Kidney glomerular epithelial cell (primary cell): ENCODE measurements at places on chromosomes 2 and 18.

GRCh38 chr2:198890490-198890889, 567.2 kb downstream of the SATB2 start:
- DNase-seq = no peak

DNA sequence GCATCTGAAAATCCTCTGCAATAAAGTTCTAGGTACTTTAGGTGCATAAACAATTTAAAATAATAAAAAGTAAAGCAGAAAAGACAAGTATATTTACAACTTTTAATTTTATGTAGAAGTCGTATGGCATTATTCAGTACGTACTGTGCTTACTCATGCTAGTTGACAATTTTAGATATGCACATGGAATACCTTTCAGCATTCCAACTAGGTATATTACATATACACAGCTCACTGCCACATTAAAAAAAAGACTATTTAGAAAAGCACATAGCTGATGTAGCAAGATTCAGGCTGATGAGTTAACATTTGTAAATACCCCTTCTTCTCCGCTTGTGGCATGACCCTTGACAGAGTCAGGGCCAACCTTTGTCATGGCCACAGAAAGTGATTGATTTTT, 171.2 kb downstream of the FBXO15 start:
- DNase-seq = no peak

DNA sequence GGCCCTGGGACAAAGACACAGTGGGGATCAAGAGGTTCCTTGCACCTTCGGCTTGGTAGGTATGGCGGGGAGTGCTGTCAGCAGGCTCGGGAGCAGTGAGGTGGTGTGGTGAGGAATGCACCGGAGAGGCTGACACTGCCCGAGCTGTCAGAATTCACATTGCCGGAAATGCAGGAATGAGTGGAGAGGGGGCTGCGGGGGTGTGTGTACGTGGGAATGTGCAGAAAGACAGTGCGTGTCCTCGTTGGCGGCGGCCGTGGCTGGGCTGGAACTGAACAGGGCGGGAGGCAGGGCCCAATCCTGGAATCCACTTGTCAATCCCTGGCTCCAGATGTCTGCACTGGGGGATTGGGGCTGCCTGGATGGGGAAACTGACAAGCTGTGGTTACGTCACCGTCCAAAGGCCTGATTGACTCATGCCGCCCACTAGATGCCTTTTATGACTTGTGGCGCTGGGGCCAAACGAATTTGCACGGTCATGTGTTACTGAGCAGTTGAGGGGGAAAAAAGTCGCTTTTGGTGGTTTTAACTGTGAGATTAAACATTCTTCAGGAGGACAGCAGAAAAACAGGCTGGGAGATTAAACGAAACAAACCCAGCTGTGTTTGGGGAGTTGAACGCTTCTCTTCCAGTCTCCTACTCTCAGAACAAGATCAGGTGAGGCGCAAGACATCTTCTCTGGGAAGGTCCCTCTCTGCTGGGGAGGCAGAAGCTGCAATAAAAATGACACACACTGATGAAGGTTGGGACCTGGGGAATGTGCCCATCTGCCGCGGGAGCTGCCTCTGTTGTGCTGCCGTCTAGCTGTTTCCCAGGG, 189.4 kb upstream of the GLI2 start:
- peak; percentile 98 for DNase-seq

GRCh38 chr2:112582314-112582746, 2.1 kb upstream of the CHCHD5 start:
- DNase-seq = peak; percentile 73

GRCh38 chr2:79437433-79438267, 75.2 kb upstream of the CTNNA2 start:
- DNase-seq = no peak

- no peak for DNase-seq
Measured at GRCh38 chr2:100104718-100105677, 37.4 kb downstream of the AFF3 start.

- DNase-seq = no peak
Measured at GRCh38 chr2:187421519-187421918, 26.5 kb downstream of the CALCRL start.

- peak; percentile 18 for DNase-seq
Measured at GRCh38 chr2:8693157-8693821, 11.4 kb downstream of the ID2 start.

- no peak for DNase-seq
Measured at GRCh38 chr18:61894751-61895524, 2.1 kb upstream of the RNF152 start.

DNA sequence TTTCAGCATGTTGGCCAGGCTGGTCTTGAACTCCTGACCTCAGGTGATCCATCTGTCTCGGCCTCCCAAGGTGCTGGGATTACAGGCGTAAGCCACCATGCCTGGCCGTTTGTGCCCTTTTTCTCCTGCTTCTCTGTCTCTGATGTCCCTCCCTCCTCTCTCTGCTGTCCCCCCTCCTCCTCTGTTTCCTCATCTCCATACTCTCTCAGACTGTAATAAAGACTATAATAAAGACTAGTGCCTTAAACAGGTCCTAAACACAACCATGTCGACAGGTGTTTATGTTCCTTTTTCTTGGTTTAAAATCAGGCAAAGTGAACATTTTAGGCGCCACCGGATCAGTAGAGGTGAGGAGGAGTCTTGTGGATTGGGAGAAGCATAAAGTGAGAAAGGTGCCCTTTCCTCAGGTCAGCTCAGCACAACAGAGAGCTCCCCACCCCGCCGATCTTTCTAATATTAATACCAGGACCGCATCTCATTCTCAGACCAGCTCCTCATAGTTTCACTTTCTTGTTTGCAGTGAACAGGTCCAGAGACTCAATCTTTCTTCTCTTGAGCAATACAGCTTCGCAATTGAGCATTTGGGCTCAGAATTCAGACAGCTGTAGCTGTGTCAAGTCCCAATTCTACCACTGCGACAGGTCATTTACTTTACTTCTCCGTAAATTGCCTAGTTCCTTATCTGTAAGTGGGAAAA, 23.7 kb downstream of the TIMM21 start:
- DNase-seq = no peak

DNA sequence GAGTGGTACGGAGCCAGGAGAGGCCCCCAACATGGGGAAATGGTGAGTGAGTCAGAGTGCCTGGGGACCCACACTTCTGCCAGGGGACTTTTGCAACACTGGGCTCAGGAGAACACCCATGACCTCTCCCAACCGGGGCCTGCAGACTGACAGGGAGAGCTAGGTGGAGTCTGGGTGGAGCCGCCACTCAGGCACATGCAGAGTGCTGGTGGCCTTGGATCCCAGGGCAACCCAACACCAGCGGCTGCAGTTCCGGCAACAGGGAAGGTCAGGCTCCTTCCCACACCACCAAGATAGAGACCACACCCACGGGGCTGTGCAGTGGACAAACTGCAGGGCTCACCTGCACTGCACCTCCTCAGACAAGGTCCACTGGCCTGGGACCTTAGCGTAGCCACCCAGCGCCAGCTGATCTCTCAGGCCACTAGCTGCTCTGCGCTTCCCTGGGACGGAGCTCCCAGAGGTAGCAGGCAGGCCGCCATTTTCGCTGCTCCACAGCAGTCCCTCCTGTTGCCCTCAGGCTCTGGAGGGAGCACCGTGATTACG, 99.0 kb downstream of the EFEMP1 start:
- DNase-seq = no peak

- no peak for DNase-seq
Measured at GRCh38 chr2:181766129-181766528, 85.8 kb upstream of the NEUROD1 start.

DNA sequence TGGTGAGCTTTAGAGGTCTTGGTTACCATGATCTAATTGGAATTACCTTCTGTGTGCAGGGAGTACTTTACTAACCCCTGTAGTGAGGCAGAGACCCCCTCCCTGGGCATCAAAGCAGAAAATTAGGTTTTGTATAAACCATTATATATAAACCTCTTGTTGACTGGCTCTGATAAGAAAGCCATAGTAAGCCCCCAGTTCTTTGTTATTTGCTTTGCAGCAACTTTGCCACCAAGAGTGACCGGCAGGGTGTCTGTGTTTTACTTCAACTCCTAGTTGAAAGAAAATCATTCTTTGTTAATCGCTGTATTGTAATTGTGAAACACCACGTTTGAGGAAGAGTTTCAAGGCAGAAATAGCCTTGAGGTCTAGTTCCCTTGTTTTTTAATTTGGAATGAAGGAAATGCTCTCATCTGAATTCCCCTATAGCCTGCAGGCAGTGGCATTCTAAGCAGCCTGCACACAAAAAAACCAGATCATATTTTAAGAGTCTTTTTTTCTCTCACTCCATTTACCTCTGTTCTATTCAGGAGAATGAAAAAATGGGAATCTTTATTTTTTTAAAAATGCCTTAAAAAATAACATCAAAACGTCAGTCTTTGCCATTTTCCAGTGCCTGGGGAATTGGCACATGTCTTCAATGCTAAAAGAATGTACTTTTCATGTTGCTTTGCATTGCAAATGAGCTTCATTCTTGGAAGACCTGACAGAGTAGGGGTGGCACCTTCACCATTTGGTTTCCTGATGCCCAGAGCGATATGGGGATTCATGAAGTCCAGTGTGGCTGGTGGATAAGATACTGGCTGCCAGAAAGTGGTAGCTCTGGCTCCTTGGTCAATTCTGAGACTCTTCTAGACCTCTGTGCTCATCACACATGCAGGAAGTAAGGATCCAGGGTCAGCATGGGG, 338.1 kb downstream of the SLC4A3 start:
- DNase-seq = no peak

DNA sequence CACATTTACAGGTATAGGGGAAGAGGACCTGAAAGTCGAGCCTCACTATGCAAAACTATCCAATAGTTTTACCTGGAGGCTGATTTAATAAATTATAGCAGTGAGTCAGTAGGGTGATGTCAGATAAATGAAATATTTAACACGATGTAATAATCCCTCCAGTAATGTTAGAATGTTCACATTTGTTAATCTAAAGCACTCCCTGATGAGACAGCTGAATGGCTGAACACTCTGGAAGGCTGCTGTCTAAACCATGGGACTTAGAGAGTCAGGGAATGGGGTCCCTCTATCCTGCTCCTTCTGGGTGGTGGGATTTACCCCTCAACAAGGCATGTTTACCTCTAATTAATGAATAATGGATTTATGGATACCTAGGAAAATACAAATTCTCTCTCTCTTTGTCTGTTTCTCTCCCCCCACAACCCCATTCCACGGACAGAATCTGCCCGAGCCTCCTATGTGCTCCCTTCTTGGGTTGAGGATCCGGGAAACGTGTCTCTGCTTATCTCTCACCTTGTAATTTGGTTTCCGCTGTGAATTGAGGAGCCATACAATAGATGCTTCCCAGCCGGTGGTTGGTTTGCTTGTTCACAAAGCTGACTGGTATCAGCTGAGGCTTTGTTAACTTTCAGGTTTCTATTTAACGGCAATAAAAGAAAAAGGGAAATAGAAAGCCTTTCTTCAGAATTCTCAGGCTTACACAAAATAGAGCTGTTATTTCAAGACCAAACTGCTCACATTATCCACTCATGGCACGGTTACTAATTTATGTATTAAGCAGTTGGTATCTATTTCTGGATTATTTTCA, 25.9 kb downstream of the LRRC30 start:
- DNase-seq = no peak

DNA sequence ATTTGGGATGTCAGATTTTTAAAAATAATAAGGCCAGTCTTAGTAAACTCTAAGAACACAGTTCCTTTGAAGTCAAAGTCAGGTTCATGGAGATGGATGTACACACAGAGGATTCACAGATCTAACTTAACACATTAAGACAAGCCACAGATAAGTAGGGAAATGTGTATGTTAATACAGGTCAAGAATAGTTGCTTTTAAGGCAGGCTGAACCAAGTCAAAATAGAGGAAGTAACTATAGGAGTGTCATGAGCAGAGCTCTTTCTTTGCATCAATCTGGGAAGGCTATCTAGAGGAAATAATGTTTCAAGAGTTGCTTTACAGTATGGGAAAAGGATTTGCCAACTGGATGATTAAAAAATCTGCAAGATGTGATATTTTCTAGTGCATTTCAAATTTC, 128.0 kb upstream of the FBXO11 start:
- DNase-seq = no peak

GRCh38 chr2:102061962-102062795, 70.4 kb downstream of the IL1R2 start:
- DNase-seq = peak; percentile 46

DNA sequence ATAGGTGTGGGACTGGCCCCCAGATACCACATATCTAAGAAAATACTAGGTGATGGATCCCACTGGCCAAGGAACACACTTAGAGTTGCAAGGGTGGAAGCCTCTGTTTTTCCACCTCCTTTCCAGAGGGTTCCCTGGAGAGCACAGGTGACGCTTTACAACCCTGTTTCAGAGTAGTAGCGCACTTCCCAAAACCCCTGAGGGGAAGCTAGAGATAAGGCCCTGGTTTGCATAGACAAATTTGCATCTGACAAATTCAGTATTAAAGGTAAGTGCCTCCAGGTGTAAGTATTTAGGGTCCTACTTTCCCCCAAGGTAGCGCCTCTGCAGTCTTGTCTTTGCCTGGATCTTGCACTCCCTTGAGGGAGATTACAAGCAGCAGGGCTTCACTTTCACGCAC, 474 bp upstream of the CERKL start:
- no peak for DNase-seq

DNA sequence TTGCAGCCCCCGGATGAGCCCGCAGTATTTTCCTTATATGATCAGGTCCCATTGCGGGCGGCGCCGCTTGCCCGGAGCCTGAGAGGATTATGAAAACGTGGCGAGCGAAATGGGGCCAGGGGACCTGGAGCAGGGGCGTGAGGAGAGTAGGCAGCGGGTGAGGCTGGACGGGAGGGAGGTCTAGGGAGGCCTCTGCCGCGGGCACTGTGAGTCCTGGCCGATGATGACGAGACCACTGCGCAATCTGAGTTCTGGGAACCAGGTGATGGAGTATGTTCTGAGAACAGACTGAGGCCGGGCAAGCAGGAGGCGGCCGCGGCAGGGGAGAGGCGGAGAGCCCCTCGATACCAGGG, 790 bp upstream of the ACAA2 start:
- DNase-seq = peak; percentile 35

GRCh38 chr2:96801005-96801785, 14.9 kb upstream of the CNNM3 start:
- DNase-seq = peak; percentile 37

- peak; percentile 88 for DNase-seq
Measured at GRCh38 chr2:69253611-69254301, 133.3 kb downstream of the GFPT1 start.

- no peak for DNase-seq
Measured at GRCh38 chr2:110804915-110805314, 72.5 kb downstream of the ACOXL start.

DNA sequence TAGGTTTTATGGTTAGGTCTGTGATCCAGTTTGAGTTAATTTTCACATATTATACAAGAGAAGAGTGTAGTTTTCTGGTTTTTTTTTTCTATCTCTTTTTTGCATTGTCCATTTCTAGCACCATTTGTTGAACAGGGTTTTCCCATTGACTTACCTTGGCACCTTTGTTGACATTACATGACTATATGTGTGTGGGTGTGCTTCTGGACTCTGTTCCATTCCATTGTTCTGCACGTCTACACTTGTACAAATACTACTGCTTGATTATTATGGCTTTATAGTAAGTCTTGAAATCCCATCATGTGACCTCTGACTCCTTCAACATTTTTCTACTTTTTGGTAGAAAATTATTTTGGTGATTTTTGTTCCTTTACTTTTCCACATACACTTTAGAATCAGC, 38.7 kb downstream of the UBE2F start:
- no peak for DNase-seq
